Stimulated activated CD4-positive, alpha-beta T cell treated with anti-CD3 and anti-CD28 coated beads, Interleukin-1b, Interleukin-23, amount 100 ng/mL, for 24 hours (primary cell): ENCODE measurements at places on chromosomes 6 and 20.

DNA sequence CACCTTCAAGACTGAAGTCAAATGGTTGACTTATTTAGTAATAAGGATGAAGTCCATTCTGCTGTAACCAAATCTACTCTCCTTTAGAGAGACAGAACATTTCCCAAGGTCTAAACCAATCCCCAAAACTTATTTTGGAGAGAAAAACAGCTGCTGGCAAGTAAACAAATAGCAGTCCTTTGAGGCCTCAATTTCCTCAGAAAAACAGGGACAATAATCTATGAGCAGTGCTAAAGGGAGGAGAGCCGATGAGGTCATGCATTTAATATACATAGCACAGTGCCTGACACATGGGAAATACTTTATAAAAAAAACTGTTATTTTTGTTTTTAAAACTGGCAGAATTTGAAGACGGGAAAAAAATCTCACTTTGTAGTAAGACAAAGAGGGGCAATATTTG, 526.0 kb downstream of the EPM2A start:
- no peak for DNase-seq

DNA sequence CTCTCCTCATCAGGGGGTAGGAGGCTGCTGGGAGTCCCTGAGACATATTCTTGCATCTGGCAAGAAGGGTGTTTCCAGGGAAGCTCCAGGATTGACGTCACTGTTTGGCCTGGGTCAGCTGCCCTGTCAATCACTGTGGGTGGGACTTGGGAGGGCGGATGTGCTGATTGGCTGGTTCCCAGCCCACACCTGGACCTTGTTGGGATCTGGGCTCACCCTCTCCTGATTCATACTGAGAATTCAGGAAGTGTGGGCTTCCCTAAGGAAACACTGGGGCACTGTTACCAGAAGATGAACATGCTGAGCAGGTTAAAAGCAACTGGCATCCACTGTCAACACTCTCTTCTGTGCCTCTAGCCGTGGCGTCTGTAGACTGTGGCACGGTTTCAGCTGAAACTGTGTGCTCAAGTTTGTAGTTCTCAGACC, 36.5 kb downstream of the CDH26 start:
- DNase-seq = no peak

- no peak for DNase-seq
These were observed 171.9 kb downstream of the JARID2 start for GRCh38 chr6:15417811-15418210.

DNA sequence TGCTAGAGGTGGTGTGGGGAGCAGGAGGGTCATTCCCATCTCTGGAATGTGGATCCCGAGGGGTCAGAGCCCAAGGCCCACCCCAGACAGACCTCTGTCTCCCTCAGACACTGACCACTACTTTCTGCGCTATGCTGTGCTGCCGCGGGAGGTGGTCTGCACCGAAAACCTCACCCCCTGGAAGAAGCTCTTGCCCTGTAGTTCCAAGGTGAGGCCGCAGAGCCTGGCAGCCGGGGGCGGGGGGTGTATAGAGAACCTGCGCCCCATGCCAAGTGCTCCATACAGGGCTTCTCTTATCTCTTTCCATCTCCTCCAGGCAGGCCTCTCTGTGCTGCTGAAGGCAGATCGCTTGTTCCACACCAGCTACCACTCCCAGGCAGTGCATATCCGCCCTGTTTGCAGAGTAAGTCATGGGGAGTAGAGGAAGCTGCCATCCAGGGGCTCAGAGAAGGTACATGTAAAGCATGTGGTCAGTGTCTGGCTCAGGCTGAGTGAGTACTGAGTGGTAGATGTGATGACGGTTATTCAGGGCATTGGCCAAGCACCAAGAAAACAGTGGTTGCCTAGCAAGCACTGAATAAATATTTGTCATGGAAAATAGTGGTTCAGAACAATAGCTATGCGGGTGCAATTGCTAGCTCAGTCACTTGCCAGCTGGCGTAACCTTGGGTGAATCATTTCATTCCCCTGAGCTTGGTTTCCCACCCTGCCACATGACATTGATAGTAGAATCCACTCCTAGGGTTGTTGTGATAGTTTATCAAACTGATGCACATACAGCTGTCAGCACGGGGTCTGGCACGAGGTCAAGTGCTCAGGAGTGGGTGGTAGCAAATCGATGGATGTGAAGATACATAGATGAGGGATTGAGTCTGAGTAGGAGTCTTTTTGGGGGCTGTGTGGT, 3.5 kb downstream of the PIGT start:
- DNase-seq = no peak

DNA sequence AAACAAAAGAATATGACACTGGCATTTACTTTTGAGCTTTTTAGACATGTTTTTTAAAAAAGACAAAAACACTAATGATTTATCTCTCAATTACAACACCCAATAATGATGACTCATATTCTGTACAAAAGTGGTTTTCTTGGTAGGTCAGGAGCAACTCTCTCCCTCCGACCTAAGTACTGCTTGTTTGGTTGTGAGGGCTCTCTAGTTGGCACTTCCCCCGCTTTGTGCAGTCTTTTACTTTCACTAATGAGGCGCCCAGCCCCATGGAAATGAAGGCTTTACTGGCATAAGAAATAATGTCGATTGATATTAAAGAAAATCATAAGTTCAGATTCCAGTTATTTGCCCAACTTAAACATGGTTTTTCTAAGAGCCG, 1.3 kb downstream of the KPNA5 start:
- DNase-seq = no peak

DNA sequence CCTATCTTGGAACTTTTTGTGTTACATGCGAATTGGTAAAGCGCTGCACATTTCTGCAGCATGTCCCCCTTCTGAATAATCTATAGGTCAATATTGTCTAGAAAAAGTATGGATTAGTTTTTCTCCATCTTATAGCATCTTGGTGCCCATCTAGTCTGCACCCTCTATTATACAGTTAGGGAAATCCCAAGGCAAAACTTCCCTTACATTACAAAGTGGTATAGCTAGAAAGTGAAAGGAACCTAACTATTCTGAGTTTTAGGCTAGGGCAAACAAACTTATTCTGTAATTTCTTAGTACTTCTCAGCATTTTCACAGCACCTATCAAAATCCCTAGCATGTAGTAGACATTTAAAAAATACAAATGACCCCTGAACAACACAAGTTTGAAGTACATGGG, 133.5 kb upstream of the CCDC28A start:
- no peak for DNase-seq

GRCh38 chr20:32189123-32189410, 18.5 kb downstream of the PLAGL2 start:
- no peak for DNase-seq

DNA sequence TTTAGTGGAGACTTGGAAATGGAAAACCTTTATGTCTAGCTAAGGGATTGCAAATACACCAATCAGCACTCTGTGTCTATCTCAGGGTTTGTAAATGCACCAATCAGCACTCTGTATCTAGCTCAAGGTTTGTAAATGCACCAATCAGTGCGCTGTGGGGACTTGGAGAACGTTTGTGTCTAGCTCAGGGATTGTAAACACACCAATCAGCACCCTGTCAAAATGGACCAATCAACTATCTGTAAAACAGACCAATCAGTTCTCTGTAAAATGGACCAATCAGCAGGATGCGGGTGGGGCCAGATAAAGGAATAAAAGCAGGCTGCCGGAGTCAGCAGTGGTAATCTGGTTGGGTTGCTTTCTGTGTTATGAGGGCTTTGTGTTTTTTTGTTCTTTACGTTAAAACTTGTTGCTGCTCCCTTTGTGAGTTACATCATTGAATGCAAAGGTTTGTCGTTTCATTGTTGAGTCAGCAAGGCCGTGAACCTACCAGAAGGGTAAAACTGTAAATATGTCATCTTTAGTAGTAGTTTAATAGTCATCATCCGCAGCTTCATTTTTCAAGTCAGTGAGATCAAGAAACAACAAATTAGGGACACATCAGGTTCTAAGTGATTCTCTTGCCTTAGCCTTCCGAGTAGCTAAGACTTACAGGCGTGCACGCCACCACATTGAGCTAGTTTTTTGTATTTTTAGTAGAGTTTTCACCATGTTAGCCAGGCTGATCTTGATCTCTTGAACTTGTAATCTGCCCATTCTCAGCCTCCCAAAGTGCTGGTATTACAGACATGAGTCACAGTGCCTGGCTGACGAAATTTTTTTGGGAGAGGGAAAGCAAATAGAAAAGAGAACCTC, 22.7 kb upstream of the NUP153 start:
- no peak for DNase-seq

DNA sequence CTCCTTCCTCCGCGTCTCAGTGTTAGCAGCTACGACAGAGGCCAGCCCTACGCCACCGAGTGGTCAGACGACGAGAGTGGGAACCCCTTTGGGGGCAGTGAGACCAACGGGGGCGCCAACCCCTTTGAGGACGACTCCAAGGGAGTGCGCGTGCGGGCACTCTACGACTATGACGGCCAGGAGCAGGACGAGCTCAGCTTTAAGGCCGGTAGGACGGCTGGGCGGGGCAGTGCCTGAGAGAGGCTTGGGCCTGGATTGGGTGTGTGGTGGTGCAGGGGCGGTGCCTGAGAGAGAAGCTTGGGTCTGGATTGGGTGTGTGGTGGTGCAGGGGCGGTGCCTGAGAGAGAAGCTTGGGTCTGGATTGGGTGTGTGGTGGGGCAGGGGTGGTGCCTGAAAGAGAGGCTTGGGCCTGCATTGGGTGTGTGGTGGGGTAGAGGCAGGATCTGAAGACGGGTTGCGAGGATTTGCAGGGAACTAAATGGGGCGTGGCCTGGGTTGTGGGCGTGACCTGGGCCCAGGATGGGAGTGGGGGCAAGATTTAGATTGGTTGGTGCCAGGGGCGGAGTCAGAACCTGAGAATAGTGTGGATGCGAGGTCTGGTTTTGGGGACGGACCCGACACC, 24.4 kb downstream of the SPDEF start:
- DNase-seq = no peak

- no peak for DNase-seq
These were observed 88.2 kb downstream of the SMOC2 start for GRCh38 chr6:168529214-168529613.

- DNase-seq = no peak
These were observed 3.1 kb downstream of the FAM184A start for GRCh38 chr6:119075200-119075981.

- DNase-seq = no peak
These were observed 576.3 kb downstream of the RNF144B start for GRCh38 chr6:18963439-18963838.

GRCh38 chr6:130716466-130716865, 110.7 kb upstream of the SMLR1 start:
- no peak for DNase-seq

DNA sequence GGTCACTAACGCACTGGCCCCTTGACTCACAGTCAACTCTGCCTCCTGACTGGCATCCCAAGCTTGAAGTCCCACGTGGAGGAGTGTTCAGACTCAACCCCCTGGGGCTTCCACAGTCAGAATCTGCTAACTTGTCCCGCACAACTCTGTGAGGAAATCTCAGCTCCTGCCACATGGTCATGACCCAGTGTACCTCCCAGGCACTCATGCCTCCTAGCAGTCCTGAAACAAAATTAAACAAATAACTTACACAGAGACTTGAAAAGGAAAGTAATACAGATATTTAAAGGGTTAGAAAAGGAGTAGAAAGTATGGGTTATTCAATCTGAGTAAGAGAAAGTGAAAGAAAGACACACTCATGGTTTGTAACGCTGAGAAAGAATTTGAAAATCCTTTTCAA, 134.9 kb downstream of the GMDS start:
- no peak for DNase-seq

- no peak for DNase-seq
These were observed 31.9 kb upstream of the FABP7 start for GRCh38 chr6:122747573-122747972.

DNA sequence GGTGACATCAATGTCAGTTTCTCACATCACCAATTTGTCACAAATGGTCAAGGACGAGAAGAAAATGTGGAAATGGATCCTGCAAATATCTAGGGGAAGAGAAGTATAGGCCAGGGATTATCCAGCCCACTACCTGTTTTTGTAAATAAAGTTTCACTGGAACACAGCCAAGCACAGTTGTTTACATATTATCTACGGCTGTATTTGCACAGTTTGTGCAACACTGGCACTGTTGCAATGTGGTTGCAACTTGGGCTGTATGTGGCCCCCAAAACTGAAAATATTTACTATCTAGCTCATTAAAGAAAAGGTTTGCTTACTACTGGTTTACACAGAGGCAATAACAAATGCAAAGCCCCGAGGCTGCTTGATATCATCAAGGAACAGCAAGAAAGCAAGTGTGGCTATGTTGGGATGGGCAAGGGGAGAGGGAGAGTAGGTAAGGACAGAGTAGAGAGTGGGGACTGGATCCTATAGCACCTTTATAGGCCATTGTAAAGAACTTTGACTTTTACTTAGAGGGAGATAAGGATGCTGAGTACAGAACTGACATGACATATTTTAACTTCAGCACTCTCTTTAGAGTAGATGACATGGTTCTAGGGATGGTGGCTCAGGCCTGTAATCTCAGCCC, 11.8 kb upstream of the STXBP5 start:
- no peak for DNase-seq

- DNase-seq = no peak
These were observed 58.5 kb upstream of the CCDC167 start for GRCh38 chr6:37558168-37558567.

GRCh38 chr6:17962436-17963031, 24.9 kb downstream of the KIF13A start:
- no peak for DNase-seq

DNA sequence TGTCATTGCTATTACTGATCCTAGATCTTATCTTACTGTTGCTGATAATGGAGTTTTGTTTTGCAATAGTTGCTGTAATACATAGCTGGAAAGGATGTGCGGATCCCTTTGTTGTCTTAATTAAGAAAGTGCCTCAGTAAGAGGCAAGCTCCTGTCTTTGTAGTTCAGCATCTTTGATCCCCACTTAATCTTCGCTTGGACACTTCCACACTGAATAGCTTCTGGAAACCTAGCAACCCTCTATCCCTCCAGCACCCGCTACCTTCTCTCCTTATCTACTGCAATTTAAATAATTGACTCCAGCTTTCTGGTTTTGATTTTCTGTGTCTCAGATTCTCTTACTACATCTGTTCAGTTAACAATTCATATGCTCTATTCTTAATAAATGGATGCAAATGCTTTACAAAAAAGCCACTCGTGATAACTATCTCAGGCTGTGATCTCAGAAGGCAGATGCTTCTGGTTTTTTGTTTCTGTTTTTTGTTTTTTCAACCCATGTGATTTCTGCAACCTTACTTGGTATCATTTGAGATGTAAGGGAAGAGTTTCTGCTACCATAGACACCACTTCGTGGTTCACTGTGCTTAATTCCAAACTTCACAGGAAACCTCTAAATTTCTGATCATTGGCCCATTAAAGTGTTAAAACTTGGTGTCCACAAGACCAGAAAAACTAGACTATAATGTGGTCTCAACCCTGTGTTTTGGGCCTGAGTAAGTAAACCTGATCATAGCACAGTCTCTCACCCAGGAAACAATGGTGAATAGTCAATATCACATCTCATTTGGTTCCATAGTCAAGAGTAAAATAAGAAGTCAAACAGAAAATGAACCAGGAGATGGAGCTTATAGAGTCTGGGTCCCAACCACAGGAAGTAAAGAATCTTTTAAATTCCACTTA, 352.1 kb upstream of the SOX4 start:
- DNase-seq = no peak

DNA sequence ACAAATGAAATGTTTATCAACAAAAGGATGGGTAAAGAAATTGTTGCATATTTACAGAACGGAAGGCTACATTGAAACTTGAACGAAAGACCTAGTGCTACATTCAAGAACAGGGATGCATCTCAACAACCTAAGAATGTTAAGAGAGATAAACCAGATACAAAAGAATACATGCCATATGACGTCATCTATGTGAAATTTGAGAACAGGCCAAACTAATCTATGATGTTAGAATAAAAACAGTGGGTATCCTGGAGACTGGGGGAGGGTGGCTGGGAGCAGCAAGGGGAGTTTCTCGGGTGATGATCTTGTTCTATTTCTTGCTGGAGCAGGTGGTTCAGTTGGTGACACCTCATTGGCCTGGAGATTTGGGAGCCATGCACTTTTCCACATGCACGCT, 81.5 kb downstream of the SULF2 start:
- DNase-seq = no peak
